ENCODE measurements at places on chromosomes 3 and 15. TPM values are rescaled to one million over a fixed set of nuclear protein-coding genes. Genes with fewer than 3 reads are reported as not detected.

DNA sequence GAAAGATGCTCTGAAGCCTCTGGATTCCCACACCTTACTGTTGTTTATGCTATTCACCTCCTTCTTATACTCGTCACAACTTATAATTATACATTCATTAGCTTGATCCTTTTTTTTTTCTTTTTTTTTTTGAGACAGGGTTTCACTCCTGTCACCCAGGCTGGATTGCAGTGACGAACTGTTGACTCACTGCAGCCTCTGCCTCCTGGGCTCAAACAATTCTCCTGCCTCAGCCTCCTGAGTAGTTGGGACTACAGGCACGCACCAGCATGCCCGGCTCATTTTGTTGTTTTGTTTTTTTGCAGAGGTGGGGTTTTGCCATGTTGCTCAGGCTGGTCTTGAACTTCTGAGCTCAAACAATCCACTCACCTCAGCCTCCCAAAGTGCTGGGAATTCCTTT, 143.6 kb downstream of the PLCL2 start:
- DNase-seq, result no peak

DNA sequence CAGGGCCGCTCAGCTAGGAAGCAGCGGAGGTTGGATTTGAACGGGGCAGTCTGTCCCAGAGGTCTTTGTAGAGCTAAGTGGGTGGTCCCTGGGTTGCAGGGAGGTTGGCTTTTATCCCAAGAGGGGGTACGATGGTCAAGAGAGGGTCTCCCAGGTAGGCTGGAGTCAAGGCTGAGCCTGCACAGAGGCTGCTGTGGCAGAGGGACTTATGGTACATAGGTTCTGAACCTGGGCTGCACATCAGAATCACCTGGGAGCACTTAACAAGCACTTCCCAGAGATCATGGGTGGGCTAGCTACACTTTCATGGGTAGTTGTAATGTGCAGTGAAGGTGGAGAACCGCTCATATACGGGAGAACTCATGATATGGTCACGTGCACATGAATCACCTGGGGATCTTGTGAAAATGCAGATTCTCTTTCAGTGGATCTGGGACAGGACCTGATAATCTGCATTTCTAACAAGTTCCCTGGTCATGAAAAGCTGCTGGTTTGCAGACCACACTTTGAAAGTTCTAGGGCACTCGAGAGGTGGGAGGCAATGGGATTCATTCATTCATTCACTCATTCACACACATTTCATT, 2.9 kb upstream of the RASGRF1 start:
- no peak for DNase-seq

DNA sequence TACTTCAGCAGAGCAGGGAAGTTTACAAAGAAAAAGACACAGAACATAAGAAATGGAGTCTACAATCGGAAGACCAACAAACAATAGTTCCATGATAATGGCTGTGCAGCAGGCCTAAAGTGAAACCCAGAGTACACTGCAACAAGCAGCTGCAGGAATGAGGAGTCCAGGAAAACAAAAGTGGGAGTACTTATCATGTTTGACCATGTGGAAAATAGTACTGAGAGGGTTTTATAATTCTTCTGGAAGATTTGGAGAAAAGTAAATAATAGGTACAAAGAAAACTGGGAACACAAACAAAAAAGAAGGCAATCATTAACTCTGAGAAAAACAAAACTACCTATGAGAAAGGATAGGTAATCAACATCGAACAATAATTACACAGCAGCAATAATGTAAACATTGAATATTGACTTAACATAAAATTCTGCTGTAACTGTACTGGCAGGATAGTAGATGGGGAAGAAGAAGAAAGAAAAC, 87.5 kb downstream of the NEK10 start:
- DNase-seq, result no peak

OR5H15 gene
- total RNA-seq, result not detected

DNA sequence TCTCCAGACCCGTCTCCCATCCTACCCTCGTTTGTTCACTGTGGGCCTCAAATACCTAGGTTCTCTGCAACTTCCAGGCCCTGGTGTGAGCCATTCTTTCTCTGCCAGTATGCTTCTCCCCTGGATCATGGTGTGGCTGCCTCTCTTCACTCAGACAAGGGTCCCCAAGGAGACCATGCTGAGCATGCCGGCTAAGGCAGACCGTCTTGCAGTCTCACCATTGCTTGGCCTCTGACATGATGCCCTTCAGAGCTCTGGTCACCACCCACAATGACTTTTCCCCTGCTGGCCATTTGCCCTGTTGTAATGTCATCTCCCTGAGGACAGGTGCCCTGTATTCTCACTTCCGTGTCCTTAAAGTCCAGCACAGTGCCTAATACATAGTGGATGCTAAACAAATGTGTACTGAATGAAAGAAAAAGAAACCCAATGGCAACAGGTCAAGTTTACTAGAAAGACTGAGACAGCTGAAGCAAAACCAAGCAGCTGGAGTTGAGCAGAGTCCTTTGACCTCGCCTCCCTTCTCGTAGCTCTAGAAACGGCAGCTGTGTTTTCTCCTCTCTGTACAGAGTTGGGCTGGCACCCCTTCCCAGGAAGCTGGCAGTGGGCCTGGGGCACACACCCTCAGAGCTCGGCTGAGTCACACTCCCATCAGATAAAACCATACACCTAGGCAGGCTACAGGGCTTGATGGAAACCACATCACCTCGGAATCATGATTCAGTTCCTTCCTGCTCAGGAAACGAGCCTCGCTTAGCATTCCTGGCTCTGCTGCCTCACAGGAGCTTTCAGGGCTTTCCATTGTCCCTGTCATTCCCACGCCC, 8.6 kb downstream of the TLR9 start:
- DNase-seq, result peak; percentile 65

DNA sequence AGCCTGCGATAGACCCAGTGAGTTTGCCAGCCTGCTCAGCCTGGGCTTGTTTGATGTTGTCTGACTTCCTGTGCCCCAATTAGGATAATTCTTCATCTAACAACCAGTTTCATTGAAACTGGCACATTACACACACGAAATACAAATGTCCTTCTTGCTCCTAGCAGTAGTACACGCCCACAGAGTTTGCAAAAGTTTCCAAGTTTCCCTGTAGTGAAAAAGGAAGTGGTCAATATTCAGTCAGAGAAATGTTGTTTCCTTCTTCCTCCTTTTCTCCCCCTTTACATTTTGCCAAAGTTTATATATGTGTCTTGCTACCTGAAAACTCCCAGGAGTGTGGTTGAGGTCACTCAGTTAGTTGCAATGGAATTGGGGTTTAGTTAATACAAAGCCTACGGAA, 58.4 kb upstream of the LRTM1 start:
- no peak for DNase-seq

GRCh38 chr3:18424213-18424728, 868 bp downstream of the SATB1 start:
- DNase-seq, result peak; percentile 24

PIAS1 gene
- total RNA-seq, result 29.9 TPM

DNA sequence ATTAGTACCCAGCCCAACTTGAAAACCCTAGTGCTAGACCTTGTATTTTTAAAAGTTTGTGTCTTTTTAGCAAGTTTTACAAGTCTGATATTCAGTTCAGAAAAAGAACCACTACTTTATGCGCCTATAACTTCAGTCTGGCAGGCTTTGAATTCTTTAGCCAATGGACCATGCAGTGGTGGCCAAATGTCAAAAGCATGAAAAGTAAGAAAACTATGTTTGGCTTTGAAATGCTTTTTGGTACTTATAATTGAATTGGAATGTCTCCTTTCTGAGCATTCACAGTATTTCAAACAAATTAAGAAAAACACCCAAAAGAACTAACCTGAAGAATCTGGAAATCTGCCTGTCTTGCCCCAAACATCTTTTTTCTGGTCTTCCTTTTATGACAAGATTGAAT, 12.8 kb downstream of the WDR48 start:
- no peak for DNase-seq

DNA sequence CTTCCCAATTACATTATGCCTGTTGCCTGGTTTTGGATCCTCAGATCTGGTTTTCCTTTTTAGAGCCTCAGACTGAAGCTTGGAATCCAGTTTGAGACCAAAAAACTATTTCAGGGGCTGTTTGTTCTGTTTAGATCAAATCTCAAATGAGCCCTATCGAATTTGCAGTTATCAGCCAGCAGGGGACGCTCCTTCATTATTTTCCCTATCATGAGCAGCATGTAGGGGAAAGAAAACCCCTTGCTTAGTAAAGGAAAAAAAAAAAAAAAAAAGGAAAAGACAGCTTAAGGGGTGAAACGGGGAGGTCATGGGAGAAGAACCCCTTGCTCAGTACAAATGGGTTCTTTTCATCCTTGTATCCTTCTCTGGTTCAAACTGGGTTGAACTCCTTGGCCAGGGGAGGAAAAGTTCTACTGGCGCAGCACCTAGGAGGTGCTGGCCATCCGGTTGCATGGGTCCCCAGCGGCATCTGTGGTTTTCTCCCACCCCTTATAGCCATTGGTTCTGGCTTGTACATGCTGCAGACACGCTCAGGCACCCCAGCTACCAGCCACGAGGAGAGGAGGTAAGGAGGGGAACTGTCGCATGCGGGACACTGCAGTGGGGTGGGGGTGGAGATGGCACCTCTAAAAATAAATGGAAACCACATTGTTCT, 1375.1 kb upstream of the ALCAM start:
- DNase-seq, result no peak

DNA sequence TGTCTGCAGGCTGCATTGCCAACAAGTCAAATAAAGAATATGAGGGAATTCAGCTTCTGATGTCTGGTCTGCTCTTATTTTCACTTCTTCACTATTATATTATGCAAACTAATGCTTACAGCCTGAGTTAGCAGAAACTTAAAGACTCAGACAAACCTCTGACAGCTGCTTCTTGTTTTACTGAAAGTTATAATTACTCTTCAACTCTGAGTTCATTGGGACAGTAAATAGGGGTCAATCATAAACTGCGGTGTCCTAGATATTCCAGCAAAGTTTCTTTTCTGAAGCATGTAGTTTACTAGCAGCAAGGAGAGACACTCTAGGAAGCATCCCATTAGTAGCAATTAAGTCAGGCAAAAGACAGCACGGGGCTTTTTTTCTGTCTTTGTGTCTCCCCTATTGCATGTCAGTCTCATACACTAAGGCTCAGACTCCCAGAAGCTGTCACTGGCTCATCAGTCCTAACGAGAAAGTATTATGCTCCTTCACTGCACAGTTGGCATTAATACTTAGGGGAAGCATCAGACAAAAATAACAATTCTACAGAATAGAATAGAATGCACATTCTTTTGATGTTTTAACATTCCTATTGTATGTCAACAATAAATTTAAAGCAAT, 1060.8 kb downstream of the ROBO1 start:
- DNase-seq, result no peak

TP63 gene
- total RNA-seq, result 0.14 TPM

NMNAT3 gene
- total RNA-seq, result 10.7 TPM

GRCh38 chr3:60216462-60217075, 1034.7 kb downstream of the FHIT start:
- no peak for DNase-seq

DNA sequence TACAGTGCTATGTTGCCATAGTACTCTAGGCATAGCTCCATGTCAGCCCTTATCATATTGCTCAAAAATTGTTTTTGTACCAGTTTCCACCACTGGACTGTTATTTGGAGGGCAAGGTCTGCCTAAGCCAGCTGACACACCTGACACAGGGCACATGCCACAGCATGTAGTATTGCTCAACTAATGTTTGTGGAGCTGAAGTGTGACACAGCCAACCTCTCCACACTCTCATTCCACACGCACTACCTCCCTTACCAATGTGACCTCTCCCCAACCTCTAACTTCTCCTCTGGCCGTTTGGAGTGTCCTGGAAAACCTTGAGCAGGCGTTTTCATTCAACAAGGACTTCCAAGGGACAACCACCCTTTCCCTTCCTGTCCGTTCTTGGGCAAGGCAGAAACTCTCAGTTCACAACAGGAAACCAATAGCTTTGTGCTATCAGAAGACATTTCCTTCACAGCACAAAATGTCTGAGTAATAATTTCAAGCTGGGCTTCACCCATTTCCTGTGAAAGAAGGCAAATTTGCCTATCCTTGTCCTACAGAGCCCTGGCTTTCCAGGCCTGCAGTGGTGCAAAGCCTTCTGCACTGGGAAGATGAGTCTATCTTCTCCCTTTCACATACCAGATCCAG, 38.4 kb downstream of the TLNRD1 start:
- DNase-seq, result no peak

- DNase-seq, result no peak
Measured at GRCh38 chr3:5791558-5791957, 604.1 kb downstream of the EDEM1 start.

- no peak for DNase-seq
Measured at GRCh38 chr3:113712129-113712528, 15.7 kb upstream of the USF3 start.

CHRNA7 gene
- 0.60 TPM for total RNA-seq

DNA sequence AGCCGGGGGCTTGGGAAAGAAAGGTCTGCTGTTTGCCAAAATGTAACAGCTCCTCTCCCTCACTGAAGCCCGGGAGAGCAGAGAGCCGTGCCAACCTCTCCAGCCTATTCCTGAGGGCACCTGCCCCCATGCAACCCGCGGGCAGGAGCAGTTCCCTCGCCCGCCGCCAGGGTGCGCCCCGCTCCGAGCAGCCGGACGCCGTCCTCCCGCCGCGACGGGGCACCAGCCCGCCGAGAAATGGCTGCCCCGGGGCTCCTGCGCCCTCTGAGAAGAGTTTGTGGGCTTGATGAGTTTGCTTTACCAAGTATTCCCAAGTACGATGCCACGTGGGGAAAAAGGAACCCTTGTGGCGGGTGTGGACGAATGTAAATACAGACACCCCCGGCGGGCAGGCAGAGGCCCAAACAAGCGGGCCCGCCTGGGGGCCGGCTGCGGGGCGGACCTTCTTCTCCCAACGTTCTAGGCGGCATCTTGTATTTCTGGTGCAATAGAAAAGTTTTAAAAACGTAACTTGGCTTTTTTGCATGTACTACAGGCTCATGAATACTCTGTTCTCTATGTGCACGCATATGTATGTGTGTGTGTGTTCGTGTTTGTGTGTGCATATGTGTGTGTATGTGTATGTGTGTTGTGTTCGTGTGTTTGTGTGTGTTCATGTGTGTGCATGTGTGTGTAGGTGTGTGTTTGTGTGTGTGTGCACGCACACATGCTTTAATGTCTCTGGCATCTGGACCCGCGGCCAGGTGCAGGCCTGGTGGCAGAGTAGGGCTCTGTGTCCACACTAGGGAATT, 162.9 kb downstream of the CHSY1 start:
- peak; percentile 75 for DNase-seq

DNA sequence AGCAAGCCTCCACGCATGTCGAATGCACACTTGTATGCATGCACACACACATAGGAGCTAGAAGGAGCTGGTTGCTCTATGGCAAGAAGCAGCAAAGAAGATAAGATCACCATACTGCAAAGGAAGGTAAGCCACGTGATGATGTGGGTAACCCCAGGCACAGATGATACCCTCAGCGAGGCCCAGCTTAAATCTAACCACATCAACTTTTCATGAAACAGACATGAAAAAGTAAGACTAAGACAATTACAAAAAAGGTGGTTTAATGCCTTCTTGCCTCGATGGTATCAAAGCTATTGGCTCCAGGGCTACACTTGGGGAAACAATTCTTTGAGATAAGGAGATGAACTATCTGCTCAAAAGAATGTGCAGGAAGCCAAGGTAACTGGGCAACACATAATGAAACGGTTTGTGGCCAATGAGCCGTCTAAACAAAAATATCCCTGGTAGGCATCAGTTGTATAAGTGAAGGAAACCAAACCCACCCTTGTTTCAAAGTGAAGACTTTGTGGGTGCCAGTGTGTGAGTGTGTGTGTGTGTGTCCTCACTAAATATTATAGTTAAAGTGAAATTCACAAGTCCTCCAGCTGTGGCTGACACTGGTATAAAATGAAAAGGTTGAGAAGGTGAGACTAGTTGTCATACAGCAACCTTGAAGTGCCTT, 365.7 kb upstream of the ICE2 start:
- no peak for DNase-seq

- no peak for DNase-seq
Measured at GRCh38 chr15:83431521-83431920, 15.6 kb upstream of the SH3GL3 start.

All from left ventricle myocardium inferior (tissue), 1 donor.